Pancreas (tissue), 10 donors: ENCODE measurements at places on chromosomes 16 and 17. TPM values are rescaled to one million over a fixed set of nuclear protein-coding genes. Genes with fewer than 3 reads are reported as not detected.

DNA sequence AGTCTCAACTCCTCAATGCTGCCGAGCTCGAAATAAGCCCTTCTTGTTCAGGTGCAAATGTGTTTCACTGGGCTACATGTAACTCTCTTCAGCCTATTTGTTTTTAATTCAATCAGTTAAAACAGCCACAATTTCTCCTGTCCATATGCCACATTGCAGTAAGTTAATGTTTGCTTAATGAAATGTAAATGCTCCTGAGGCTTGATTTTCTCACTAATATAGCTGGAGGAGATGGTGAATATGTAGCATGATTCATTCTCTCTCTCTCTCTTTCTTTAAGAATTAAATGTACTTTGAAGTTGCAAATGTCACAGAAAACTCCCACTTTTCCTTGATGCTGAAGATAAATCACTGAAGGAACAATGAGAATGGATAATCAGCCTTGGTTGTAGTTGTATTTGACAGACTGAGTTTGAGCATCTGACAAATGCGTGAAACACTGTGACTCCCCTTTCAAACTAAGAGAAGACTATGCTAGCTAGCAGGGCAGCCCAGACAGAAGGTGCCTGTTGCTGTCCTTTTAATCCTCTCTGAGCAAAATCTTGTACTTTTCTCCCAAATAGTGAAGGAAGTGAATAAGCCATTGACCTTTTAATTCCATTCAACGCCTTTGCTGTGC lies 161.8 kb downstream of the ANKFN1 start:
- no peak for DNase-seq

DNA sequence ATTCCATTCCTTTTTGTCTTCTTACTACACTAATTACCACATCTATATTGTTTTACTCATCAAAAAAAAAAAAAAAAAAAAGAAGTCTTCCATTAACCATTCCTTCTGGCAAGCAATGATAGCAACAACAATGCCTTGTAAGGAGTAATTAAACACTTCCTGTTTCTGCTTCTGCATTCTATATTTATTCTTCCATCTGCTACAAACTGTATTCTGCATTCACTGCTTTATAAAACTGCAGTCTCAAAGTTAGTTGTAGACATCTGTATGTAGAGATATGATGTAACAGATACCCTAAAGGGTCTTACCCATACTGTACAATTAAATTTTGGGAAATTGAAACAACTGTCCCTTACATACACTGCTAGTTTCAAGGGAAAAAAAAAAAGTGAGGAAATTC lies 28.7 kb upstream of the ABCA6 start:
- no peak for DNase-seq

GRCh38 chr17:80035687-80035936 lies at the start of gene TBC1D16:
Gene TBC1D16 (minus strand): TSS chr17:80035872. CDS start chr17:80013547, 22,325 bp downstream.
- DNase-seq, result no peak

DNA sequence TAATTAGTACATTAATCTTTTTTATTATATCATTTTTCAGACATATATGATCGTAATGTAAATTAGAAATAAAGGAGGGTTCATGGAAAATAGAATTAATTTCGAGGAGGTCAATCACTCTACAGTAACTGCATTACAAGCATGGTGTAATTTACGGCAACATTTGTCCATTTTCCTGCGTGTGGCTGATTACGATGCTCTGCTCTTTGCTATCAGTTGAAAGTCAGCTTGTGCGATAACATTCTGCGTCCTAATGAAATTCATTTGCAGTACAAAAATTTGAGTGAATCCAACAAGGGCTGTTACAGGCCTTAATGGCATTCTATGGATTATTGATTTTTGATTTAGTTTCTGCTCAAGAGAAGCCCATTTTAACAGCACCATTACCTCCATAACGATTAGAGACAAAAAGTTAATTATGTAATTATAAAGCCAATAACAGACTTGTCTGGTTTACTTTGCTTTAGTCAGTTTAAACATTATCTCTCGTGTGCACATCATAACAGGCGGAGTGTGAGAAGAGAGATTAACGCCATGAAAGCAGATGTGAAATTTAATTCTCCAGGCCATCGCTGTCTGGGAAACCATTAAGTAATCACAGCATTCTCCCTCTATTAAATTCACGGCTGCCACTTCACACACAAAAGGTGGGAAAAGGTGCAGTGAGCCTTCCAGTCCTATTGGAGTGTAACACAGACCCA lies 256.4 kb upstream of the IRX3 start:
- DNase-seq, result no peak

GRCh38 chr16:26672206-26672605 lies 394.5 kb upstream of the C16orf82 start:
- no peak for DNase-seq

DNA sequence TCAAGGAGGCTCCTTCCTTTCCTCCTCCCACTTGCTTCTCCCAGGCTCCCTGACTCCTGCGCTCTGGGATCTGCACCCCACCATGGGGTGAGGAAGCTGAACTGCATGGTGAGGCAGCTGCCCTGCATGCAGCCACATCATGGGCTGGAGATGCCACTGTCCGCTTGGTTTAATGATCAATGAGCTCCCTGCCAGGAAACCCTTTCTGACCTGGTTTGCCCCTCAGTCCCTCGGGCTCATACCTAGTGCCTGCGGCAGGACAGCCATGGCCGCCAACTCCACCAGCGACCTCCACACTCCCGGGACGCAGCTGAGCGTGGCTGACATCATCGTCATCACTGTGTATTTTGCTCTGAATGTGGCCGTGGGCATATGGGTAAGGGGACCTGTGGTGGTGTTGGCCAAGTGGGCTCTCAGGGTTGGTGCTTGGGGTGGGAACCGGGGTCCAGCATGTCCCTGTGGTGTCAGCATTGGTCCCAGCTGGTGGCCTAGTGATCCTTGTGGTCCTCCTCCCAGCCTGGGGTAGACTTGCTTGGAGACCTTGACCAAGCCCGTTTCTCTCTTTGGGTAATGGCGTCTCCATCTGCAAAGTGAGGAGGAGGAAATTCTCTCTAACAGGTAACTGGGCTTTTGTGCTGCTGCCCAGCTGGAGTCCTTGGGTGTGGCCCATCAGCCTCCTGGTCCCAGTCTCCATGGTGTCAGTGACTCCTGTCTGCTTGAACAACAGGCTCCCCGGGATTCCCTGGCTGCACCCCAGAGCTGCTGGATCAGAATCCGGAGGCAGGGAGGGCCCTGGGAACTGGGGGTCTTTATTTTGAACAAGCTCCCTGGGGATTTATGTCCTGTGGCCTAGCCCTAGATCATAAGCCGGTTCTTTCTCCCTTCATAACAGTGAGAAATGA lies at the start of gene SLC5A10:
SLC5A10 (plus strand) TSS at position 225 of the 902 bp plus-strand sequence; CDS start at position 266, 41 bp downstream.
- DNase-seq, result no peak

DNA sequence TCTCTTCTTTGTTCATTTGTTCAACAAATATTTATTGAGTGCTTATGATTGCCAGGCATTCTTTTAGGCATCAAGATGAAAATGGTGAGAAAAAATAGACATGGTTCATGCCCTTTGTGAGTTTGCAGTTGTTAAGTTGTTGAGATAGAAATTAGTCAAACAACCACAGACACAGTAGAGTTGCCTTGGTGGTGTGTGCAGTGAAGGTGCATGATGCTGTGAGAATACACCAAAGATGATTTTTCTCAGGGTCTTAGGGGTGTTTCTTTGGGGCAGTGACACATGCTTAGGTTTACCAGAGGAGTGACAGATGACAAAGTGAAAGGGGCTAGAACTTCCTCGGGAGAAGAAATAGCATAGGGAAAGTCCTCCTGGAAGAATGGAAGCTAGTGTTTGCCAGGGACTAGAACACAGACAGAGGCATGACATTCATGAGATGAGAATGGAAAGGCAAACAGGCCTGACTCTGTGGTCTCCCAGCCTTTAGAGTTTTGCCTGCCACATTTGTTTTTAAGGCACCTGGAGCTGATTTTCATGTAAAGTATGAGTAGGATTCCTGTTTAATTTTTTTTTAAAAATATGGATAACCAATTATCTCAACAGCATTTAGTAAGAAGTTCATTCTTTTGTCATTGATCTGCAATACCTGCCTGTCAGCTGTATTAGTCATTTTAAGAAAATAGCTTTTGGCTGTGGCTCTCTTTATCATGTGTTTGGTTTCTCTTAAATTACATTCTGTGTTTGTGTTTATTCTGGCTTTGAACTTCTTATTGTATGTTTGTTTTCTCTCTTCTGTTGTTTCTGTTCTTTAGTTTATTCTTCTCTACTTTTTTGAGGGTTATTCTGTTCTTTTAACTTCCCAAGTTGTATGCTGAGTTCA lies 36.6 kb downstream of the CYLD start:
- DNase-seq, result no peak

DNA sequence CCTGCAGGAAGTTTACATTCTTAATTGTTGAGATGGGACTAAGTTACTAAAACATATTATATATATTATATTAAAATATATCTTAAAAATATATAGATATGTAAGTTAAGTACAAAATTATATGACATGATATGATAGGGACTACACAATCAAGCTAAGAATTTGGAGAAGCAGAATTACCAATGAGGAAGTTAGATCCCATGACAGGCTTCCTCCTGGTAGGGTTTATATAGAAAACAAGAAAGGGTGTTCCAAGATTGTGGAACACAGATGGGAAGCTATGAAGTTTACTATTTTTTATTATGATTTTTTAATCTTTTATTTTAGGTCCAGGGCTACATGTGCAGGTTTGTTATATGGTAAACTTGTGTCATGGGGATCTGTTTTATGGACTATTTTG lies 260.8 kb upstream of the ZFHX3 start:
- DNase-seq, result no peak

- DNase-seq, result peak; percentile 19
Observed at GRCh38 chr16:87366288-87366687, 17.3 kb downstream of the FBXO31 start.

DNA sequence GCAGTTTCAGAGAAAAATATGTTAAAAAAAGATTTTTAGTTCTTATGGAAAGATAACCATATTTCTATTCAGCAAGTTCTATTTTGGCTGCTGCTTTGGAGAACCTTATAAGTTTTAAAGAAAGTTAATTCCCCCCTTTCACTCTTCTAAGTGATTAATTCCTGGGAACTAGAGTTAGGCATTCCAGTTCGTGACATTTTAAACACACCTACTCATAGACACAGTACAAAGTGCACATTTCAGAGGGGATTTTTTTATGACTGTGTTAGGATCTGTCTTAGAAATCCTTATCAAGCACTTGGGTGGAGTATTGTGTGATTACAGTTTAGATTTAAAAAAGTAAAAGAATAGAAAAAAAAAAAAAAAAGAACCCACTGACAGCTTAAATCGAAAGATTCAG lies 3.5 kb upstream of the CDH11 start:
- no peak for DNase-seq

DNA sequence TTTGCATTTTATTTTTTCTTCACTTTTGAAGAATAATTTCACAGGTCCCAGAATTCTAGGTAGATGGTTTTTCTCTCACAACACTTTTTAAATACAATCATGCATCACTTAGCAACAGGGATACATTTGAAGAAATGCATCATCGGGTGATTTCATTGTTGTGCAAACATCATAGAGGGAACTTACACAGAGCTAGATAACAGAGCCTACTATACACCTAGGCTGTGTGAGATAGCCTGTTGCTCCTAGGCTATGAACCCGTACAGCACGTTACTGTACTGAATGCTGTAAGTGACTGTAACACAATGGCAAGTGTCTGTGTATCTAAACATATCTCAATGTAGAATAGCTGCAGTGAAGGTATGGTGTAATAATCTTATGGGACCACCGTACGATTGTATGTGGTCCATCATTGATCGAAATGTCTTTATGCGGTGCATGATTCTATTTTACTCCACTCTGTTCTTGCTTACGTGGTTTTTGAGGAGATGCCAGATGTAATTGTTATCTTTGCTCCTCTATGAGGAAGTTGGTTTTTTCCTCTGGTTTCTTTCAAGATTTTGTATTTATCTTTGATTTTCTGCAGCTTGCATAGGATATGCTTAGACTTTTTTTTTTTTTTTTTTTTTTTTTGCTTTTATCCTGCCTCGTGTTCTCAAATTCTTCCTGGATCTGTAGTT lies 35.5 kb upstream of the TMEM92 start:
- no peak for DNase-seq

GRCh38 chr17:82689077-82689476 lies 9.4 kb downstream of the RAB40B start:
- no peak for DNase-seq

DNA sequence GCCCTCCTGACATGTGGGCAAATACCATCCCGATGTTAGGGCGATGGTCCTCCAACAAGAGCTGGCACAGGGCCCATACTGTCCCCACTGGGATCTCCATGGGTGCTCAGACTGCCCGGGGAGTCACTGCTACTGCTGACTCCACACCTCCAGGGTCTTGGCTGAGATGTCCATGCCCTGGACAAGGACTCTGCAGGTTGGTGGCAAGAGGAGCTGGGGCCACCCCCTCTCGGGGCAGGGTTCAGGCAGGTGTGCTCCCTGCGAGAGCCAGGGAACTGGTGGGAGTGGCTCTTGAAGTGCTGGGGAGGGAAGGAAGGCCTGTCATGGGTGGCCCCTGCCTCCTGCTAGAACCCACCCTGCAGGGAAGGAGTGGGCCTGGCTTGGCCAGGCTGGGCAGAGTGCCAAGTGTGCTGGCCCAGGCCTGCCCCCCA lies 6.4 kb downstream of the CASKIN2 start:
- DNase-seq, result no peak

DNA sequence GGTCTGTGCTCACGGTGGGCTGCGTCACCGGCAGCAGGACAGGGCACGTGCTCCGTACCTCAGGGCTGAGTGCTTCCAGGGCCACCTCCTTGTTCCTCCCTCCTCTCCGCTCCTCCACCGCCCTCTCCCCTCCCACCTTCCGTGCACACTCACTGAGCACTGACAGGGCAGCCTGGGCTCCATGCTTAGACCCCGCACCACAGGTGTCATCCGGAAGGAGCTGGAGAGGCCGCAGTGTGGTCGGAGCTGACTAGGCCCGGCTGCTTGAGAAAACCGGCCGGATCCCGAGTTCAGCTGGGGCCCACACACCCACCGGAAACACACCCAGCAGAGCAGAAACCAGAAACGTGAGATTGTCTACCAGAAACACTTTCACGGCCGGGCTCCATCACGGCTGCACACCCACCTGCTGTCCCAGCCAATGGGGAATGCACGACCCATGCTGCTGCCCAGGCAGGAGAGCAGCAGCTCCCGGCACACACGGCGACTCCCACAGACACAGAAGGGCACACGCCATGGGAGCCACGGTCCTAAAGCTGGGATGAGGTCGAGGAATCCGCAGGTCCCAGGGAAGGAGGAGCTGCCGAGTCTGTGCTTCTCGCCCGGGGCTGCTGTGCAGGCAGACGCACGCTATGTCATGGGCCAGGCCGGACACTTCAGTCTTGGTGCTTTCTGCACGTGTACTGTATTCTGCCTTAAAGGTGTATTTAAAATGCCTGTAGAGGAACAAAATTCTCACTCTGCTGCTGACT lies 55.0 kb upstream of the ZNF469 start:
- no peak for DNase-seq

GRCh38 chr16:18789515-18789849 lies 652 bp downstream of the RPS15A start:
- DNase-seq, result no peak

Gene TMEM114
- total RNA-seq, result not detected

Gene STX1B
- total RNA-seq, result 0.78 TPM

Gene GNGT2
- 0.47 TPM for total RNA-seq
